ENCODE measurements at places on chromosomes 5 and 9.

DNA sequence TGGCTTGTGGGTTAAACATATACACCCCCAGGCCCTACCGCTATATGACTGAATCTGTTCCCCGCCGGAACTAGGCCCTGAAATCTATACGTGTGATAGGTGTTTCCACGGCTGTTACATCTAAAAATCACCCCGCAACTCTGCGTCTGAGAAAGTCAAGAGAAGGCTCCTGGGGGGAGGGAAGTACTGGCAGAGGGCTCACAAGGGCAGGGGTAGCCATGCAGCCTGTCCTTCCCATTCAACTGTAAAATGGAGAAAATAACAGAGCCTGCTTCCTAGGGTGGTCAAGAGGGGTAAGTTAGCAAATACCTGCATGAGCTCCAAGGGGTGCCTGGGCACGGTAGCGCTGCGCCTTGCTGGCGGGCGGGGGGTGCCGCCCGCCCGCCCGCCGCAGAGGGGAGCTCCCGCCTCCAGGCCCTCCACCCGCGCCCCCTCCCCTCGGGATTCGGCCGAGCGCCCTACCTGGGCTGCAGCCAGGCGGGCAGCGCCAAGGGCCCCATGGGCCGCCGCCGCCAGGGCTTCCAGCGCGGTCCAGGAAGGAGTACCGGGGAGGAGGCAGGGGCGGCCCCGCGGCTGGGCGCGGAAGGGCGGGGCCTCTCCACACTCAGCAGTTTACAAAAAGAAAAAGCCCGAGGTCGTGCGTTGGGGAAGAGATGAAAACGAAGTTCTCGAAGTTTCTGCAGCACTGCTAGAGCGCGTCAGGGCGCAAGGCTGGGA lies at the start of gene HACD4:
TSS of gene HACD4 (minus strand) at position 550 of the 717 bp plus-strand sequence. CDS start at position 500, 50 bp downstream.
- DNase-seq: peak; percentile 80
- peaks cover 22% of the 10 kb centered on the region for H3K4me1 ChIP-seq

- no peak for DNase-seq
- no peaks in the 10 kb centered on the region for H3K4me1 ChIP-seq
- no peak overlapping the region for H3K27ac ChIP-seq
These were observed 284.9 kb upstream of the WWC1 start for GRCh38 chr5:168006456-168007130.

- H3K4me1 ChIP-seq: no peaks in the 10 kb centered on the region
- no peak for DNase-seq
- H3K27ac ChIP-seq: no peak overlapping the region
- H3K4me3 ChIP-seq: no peak overlapping the region
These were observed 60.8 kb downstream of the EBF1 start for GRCh38 chr5:159038907-159039306.

DNA sequence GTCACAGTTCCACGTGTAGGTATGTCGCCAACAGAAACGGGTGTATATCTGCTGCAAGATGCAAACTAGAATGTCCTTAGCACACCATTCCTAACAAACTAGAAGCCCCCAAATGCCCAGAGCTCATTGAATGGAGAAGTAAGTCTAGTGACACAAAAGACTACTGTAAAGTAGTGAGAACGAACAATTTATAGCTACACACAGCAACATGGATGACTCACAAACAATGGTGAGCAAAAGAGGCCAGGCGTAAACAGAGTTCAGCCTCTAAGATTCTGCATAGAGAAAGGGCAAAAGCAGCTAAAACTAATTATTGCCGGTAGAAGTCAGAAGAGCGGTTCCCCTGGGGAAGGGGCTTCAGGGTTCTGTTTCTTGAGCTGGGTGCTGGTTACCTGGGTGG lies 74.7 kb downstream of the AMBP start:
- DNase-seq: no peak
- H3K27ac ChIP-seq: no peak overlapping the region
- H3K4me3 ChIP-seq: no peak overlapping the region
- no peaks in the 10 kb centered on the region for H3K4me1 ChIP-seq

DNA sequence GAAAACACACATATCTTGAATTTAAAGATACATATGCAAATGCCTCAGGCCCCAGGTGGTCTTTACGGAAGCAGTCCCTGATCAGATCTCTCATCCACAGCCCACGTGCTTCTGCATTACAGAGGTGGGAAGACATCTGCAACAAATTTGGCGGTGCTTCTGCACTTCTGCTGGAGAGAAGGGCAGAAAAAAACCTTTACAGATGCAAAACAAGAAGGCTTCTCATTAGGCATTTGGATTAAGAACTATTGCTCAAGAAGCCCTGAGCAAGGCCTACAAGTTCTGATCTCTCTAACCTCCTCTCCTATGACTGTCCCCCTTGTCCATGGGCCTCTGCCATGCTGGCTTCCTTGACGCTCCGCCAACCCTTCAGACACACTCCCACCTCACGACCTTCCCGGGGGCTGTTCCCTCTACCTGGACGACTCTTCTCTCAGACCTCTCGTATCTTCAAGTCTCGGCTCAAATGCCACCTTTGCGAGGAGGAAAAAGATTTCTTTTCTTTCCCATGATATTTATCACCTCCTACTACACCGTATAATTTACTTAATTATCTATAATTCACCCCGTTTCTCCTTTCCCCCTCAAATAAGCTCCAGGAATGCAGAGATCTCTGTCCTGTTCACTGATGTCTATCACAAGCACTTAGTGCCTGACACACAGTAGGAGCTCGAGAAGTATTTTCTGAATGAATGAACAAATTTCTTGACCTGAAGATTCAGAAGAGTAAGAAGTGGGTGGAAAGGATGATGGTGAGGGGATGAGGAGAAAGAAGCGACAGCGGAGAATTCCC lies 1.1 kb downstream of the MTMR12 start:
- peak overlapping the region; percentile 83 for H3K4me3 ChIP-seq
- no peaks in the 10 kb centered on the region for H3K27me3 ChIP-seq
- peak overlapping the region; percentile 86 for H3K27ac ChIP-seq
- H3K36me3 ChIP-seq: peaks cover 18% of the 10 kb centered on the region

GRCh38 chr5:51383131-51384121 lies at the start of gene ISL1:
ISL1 (plus strand) TSS chr5:51383448; CDS start chr5:51383672, 224 bp downstream.
- DNase-seq: no peak
- H3K27me3 ChIP-seq: peaks cover 87% of the 10 kb centered on the region
- H3K27ac ChIP-seq: peak within 1 kb of the TSS; percentile 43
- H3K4me1 ChIP-seq: peaks cover 6% of the 10 kb centered on the region
- H3K4me3 ChIP-seq: peak within 1 kb of the TSS; percentile 48
- peaks cover 9% of the 10 kb centered on the region for H3K36me3 ChIP-seq

- H3K36me3 ChIP-seq: no peaks in the 10 kb centered on the region
- no peak overlapping the region for H3K4me3 ChIP-seq
- DNase-seq: no peak
These were observed 10.4 kb upstream of the CMBL start for GRCh38 chr5:10317825-10318682.

DNA sequence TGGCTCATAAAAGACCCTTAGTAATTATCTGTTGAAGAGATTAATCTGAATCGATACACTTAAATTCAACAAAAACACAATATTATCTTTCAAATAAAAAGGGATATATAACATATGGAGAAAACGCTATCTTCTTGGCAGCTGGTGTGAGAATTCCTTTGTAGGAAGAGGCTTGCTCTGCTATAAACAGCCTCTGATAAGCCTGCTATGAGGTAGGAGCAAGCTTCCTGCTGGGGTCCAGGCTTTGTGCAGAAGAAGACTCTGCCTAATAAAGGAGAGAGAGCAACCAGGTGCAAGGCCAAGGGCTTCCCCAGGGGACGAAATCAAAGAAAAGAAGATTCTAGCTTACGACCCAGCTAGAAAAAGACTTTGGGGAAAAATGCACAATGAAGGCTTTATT lies 43.3 kb upstream of the SSBP2 start:
- H3K27ac ChIP-seq: no peak overlapping the region
- no peaks in the 10 kb centered on the region for H3K4me1 ChIP-seq
- DNase-seq: no peak
- H3K36me3 ChIP-seq: no peaks in the 10 kb centered on the region
